ENCODE measurements at places on chromosomes 2 and 18.

- DNase-seq: no peak
Measured at GRCh38 chr2:83081826-83082690, 1377.0 kb downstream of the SUCLG1 start.

DNA sequence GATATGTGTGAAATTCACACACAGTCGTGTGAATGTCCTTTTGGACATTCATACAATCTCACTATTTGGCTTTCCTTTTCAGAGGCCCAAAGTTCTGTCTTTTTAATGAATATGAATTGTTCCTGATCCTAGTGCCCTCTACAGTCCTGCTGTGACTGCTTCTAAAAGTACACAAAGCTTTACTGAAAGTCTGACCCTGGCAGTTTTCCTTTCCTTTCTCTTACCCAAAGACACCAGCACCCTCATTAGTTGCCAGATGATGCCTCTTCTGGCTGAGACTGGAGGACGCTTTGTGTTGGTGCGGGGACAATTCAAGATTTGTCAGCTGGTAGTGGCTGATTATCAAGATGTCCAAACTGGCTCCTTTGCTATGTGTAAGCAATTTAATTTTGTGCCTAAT lies 81.8 kb upstream of the CDCA7 start:
- DNase-seq: no peak

DNA sequence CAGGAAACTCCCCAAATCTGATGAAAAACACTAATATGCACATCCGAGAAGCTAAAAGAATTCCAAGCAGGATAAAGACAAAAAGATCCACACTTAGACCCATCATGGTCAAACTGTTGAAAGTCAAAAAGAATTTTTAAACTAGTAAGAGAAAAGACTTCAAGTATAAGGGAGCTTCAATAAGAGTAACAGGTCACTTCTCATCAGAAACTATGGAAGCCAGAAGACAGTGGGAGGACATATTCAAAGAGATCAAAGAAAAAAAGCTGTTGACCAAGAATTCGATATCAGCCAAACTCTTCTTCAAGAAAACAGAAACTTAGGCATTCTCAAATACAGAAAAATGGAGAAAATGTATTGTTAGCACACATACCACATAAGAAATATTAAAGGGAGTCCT lies 50.4 kb downstream of the ZC3H8 start:
- DNase-seq: no peak

- no peak for DNase-seq
Measured at GRCh38 chr2:162126527-162126926, 25.5 kb downstream of the GCG start.

DNA sequence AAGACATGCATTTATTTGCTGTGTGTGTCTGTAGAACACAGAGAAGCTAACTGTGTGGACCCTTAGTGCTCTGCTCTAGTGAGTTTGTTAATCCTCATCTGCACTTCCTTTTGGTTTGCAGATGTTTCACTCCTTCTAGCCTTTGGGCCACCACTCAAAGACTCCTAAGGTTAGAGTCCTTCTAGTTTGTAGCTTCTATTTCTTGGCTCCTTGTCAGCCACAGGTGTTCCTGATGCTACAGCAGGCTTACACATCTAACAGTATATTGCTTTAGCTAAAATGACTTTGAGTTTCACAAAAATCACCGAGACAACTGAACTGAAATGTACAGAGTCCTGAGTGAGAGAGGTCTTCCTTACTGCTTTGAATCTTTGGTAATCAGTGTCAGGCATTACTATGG lies 551.4 kb downstream of the NRXN1 start:
- no peak for DNase-seq

- DNase-seq: no peak
Measured at GRCh38 chr2:7670905-7671641, 753.9 kb downstream of the RNF144A start.

GRCh38 chr18:2508155-2508554 lies 63.1 kb downstream of the METTL4 start:
- DNase-seq: no peak

DNA sequence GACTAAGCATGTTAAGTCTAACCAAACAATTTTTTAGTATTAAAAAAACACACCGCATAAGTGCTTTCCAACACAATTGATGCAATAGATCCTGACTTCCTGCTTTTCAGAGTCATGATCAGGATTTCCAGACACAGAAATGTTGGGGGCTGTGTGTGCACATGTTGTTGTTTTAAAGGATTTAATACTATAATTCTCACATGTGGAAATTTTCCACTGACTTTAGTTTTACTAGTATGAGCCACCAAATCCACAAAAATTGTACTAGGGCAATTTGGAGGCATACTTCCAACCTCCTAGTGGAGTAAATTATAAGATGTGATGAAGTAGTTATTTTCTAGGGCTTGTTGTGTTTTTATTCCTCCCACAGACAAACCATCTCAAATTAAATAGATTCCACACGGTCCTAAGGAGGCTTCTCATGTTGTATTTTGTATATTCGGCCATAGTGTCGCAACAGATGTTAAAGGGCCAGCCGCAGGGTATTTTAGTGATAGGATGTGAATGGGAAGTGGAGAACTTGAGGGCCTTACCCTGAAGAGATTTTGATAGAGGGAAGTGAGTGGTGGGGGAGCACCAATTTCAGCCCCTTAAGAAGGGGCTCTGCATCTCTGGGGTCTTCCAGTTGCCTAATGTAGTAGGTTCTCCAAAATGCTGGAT lies 108.9 kb upstream of the KLF7 start:
- no peak for DNase-seq

GRCh38 chr2:40032650-40033319 lies 253.7 kb upstream of the THUMPD2 start:
- no peak for DNase-seq

DNA sequence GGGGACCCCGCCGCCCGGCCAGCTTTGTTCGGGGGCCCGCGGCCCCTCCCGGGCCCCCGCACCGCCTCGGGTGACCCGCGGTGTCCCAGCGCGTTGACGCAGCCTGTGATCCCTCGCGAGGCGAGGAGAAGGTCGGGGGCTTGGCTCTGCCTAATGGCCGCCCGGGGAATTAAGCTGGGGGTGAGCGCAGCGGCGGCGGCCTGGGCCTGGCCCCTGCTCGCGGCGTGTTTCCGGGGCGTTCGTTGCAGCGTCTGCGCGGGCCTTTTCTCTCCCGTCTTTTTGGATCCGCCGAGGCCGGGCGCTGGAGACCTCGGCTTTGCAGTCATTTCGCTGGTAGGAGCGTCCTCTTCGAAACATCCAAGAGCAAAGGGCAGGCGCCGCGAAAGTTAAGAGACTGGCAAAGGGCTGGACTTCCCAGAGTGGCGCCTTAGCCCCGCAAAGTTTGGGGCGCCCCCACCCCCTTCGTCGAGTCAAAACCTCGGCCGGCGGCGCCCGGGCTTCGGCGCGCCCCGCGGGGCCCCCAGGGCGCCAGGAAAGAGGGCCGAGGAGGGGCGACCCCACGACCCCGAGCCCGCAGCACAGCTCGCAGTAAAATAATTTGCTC lies 1.3 kb downstream of the SALL3 start:
- DNase-seq: no peak

GRCh38 chr2:58788402-58788801 lies 547.3 kb upstream of the FANCL start:
- DNase-seq: no peak

GRCh38 chr2:16246911-16247310 lies 306.6 kb downstream of the MYCN start:
- DNase-seq: no peak

GRCh38 chr2:122780251-122780650 lies 1024.8 kb downstream of the TSN start:
- no peak for DNase-seq

DNA sequence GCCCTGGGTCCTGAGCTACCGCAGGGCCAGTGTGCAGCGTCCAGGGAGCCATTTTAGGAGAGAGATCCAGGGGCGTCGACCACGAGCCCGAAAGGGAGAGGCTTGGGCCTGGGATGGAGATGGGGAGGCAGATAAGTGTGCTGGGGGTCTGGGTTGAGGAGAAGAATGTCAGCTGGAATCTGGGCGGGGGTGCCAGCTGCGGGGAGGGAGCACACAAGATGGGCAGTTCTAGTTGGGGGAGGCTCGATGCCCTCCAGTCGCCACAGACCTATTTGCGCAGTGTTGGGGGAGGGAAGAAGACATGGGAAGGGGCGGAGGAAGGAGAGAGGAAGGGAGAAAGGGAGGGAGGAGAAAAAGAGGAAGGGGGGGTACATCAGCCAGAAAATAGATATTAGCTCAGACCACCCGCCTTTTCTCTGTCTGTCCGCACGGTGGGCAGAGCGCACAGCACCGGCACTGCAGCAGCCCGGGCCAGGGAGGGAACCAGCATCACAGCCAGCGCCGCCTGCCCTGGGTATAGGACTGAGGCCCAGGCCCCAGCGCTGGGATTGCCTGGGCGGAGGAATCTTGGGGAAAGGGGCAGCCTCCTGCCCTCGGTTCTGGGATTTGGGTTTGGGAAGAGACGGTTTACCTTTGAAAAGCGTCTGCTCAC lies 1.9 kb upstream of the HOXD11 start:
- no peak for DNase-seq

- DNase-seq: no peak
Measured at GRCh38 chr2:174438146-174438886, 42.8 kb downstream of the SCRN3 start.

DNA sequence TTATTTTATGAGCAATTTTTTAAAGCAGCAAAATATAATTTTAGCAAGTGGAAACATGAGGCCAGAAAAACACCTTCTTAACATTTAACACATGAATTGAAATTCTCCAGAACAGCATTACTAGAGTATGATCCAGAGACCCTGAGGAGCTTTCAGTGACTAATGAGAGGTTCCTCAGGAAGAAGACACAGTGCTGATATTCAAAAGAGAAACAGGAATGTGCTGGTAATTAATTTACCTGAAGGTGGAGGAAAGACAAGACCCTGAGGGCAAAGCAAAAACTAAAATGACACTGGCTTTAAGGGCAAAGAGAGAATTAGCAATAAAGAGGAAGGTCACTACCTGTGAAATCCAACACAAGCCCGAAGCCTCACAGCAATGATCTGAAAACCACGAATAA lies 97.0 kb downstream of the CDH2 start:
- DNase-seq: no peak

- DNase-seq: no peak
Measured at GRCh38 chr2:25602333-25602723, 71.0 kb downstream of the DTNB start.

- DNase-seq: peak; percentile 54
Measured at GRCh38 chr18:3012136-3013023, 564 bp downstream of the LPIN2 start.

- no peak for DNase-seq
Measured at GRCh38 chr2:88199912-88200682, 30.0 kb downstream of the THNSL2 start.

DNA sequence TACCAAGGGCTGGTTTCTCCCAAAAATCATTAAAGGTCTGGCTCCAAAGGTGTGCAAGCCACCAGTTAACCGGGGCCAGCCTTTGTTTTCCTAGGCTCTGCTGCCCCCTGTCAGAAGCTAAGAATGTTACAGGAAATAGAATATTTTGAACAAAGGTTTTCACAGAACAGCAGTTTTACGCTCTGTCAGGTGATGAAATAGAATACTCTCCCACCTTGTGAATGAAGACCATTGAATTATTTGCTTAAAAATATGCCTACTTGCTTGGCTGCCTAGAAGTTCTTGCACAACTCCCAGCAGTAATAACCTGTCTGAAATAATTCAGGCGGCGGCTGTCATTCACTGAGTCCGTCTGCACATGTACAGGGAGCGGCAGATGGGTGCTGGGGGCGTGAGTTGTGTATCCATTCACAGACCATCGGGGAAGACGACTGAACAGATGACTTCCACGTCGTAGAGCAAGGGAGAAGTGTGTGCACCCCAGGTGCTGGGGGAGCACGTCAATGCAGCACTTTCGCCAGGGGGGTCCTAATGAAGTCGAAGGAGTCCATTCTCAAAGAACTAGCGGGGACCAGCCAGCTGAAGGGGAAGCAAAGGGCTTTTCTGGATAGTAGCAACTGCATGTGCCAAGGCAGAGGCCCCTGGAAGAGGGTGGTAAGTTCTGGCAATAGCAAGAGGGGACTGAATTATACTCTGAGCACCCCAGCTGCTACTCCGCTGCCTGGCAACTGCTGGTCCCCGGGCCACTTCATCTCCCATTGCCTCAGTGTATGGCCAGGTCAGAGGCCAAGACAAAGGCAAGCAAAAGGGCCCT lies 56.1 kb downstream of the SF3B1 start:
- DNase-seq: peak; percentile 72

DNA sequence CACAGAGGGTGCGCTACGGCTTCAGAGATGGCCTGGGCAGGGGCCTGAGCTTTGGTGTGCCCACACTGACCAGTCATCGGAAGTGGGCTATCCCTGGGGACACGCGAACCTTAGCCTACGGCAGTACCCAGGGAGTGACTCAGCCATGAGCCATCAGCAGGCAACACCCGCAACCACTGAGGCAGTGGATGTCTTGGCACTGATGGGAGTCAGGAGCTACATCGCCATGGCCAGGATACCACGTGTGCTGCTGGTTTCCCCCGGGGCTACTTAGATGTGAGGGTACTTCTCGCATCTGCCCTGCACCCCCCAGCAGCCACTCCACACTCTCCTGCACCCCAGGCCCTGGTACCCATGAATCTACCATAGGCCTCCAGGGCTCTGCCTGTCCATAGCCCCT lies 12.8 kb upstream of the HPCAL1 start:
- DNase-seq: no peak

GRCh38 chr2:174486563-174487107 lies at the start of gene GPR155:
GPR155 (minus strand) TSS chr2:174487029; CDS start chr2:174481956, 5,073 bp downstream.
- DNase-seq: peak; percentile 39

DNA sequence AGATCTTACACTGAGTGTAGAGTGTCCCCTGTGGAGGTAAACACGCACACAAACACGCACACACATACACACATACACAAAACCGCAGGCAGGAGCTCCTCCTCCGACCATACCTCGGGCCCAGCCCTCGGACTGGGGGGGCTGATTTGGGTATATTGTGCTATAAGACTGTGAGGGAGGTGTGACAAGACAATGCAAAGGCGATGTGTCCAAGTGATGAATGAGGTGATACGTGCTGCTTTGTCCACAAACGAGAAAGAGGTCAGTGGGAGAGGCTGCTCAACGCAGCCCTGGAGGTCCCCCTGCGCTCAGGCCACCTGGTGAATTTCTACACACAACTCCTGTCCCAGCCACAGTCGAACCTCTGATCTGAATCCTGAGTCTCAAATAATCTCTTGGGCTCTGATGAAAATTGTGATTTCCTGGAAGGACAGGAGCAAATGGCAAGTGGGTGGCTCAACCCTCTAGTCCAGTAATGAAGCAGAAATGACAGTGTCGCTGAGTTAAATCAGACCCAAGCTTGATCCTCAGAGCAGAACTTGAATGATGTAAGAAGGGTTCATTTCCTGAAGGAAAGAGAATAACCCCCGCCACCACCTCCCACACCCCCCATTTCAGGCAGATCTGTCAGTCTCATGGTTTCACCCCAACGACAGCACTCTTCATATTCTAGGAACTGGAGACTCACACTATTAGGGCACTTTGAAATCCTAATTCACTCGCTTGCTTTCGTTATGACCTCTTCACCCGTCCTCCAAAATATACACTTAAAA lies 48.9 kb upstream of the ASXL2 start:
- no peak for DNase-seq

GRCh38 chr2:145764631-145765030 lies 1244.7 kb upstream of the ZEB2 start:
- no peak for DNase-seq

DNA sequence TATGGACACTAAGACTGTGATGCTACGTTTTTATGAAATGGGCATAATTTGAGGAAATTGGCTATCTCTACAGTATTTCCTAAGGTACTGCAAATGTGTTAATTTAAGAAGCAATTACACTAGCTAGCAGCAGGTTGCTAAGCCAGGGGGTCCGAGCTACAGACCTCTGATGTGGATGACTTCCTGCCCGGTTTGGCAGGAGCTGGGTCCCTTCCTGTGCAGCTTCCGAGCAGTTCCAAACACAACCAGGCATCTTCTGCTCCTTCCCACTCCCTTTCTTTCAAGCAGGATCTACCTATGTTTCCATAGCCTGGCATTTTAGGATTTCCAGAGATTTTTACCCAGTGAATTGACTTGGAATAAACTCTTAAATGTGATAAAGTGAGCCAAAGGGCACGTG lies 55.7 kb downstream of the SCN2A start:
- no peak for DNase-seq

Measured in naive thymus-derived CD4-positive, alpha-beta T cell (primary cell).